ENCODE measurements at places on chromosomes 16 and 17.
A peak's percentile ranks its signal among the peaks of the same experiment; 100 is the strongest.

DNA sequence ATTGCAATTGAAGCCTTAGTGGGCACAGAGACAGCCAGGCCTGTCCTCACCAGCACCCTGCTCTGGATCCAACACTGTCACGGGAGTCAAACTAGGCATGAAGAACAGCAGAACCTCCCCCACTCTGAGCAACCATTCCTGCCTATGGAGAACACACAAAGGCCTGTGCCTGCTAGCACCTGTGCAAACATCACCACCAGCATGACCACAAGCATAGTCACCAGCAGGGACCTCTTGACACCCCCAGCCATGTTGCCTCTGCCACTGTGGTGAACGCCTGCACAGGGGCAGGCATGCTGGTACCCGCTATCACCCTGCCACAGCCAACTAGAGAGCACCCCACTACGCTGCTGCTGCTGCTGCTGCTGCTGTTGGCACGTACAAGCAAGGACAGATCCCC, 51.7 kb downstream of the CMC2 start:
- no peak for DNase-seq

DNA sequence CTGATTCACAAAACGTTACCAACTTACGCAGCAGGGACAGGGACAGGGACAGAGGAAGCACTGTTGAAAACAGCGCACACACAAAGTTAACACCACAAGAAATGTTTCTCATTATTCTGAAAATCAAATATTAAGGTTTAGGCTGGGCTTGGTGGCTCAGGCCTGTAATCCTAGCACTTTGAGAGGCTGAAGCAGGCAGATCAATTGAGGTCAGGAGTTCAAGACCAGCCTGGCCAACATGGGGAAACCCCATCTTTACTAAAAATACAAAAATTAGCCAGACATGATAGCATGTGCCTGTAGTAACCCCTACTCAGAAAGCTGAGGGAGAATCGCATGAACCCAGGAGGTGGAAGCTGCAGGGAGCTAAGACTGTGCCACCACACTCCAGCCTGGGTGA, 4.2 kb downstream of the CYTH1 start:
- DNase-seq, result peak; percentile 52

GRCh38 chr17:65418622-65419021, 142.8 kb downstream of the AXIN2 start:
- no peak for DNase-seq

- DNase-seq, result no peak
Observed at GRCh38 chr16:49658531-49658930, 197.4 kb downstream of the ZNF423 start.

GRCh38 chr17:74052993-74053711, 150.3 kb upstream of the RPL38 start:
- no peak for DNase-seq

DNA sequence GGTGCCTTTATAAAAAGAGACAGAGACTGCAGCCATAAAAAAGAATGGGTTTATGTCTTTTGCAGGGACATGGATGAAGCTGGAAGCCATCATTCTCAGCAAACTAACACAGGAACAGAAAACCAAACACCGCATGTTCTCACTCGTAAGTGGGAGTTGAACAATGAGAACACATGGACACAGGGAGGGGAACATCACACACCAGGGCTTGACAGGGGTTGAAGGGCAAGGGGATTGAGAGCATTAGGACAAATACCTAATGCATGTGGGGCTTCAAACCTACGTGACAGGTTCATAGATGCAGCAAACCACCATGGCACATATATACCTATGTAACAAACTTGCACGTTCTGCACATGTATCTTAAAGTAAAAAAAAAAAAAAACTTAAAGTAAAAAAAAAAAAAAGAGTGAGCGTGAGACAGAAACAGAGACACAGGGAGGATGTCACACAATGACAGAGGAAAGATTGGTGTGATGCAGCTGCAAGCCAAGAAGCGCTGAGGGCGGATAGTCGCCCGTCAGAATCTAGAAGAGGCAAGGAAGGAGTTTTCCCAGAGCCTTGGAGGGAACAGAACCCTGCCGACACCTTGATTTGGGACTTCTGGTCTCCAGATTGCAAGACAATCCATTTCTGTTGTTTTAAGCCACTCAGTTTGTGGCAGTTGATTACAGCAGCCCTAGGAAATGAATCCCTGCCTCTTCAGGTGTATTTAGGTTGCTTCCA, 27.4 kb upstream of the TNS4 start:
- no peak for DNase-seq

DNA sequence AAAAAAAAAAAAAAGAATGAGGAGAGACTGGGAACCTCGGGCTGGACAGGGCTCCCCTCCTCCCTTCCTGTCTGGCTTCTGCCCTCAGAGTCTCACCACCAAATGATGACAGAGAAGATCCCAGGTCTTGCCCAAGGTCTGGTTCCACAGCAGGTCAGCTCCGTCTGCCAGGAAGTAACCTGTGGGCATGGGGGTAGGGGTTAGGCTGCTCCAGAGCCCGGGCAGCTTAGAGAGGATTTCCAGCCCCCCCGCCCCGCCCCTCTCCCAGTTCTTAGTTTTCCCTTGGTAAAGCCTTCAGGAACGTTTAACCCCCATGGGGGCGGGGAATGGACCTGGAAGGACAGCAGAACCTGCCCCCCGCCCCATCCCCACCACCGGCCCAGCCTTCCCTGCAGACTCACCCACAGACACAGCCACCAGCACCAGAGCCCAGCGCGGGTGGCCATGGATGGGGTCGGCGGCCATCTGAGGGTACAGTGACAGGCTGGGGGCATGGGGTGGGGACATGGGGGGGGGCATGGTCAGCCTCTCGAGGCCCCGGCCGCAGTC, 700 bp downstream of the TLCD2 start:
- DNase-seq, result no peak

DNA sequence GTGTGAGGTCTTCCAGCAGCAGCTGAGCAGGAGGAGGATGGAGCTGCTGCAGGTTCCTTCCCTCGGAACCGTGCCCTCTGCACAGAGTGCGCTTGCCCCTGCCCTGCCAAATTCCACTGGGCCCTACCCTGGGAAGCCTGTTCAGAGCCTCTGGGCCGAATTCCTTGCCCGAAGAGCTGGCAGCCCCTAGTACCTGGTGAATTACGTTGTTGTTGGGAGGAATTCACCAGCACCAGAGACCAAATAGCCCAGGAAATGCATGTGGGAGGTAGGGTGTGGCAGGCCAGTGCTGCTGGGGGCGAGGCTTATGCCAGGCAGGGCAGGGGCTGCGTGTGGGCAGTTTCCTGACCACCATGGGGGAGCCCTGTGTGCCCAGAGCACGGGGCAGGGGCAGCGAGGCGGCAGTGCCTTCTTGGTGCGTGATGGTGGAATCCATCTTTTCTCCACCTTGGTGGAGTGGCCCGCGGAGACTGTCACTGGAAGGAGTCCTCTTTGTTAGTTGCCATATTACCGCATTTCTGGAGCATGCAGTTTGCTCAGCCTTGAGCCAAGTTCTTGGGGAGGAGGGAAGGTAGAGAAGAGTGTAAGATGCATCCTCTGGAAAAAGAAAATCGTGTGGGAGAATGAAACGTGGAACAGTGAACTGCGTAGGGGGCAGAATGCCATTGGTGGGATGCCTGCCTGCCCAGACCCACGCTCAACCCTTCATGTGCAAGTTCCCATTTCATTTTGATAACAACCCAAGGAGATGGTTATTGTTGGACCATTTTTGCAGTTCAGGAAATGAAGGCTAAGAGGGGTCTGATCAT, 2.3 kb downstream of the MRC2 start:
- no peak for DNase-seq

GRCh38 chr16:89613231-89613953, at the start of gene DPEP1:
Gene DPEP1, plus strand, starts transcription at chr16:89613642. Its CDS starts 16,769 bp downstream, at chr16:89630411.
- no peak for DNase-seq

DNA sequence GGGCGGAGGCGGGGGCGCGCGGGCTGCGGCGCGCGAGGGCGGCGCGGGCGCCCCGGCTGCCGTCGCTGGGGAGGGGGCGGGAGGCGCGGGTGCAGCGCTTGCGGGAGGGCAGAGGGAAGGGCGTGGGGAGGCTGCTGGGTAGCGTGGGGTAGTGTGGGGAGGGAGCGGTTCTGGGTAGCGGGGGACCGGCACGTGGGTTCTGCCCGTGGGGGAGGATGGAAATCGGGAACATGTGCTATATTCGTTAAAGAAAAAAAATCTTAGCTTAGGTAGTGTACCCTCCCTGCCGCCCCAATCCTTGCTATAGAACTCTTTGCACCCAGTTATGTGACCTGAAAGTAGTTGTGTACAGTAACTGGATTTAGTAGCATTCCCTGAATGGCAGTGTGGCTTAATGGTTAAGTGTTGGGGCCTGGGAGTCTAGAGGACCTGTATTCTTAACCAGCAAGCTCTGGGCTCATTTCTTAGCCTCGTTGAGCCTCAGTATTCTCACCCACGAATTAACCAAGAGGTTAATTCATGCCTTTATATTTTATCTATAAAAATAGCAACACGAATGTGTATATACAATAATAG, 646 bp downstream of the RABEP1 start:
- no peak for DNase-seq

DNA sequence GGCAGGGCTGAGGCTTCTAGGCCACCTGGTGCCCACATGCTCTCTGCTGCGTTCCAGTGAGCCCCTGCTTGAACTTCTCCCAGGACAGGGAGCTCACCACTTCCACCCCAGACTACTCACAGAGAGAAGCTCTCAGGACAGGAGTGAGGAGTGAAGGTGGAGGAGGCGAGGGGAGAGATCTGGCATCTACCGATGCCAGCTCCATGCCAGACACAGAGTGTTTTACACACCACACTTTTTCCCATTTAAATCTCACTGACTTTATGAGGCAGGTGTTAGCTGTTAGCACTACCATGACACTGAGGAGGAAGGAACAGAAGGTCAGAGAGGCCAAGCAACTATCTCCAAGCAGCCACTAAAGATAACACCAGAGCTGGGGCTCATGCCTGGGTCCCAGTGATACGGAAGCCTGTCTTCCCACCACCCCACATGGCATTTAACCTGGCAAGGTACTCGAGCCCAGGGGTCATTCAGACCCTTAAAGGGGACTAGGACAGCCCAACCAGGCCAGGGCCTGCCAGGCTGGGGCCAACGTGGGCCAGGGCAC, 6.8 kb downstream of the FAM83G start:
- no peak for DNase-seq

DNA sequence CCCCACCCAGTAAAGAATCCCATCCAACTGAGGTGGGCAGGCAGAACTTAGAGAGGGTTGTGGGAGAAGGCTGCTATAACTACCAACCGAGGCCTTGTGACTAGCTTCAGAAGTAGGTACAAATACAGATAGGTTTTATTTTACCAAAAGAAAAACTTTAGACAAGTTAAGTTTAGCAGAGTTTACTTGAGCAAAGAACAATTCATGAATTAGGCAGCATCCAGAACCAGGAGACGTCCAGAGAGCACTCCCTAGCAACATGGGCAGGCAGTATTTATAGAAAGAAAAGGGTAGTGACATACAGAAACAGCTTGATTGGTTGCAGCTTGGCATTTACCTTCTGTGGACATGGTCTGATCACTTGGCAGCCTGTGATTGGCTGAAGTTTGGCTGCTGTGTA, 42.1 kb downstream of the SLFN5 start:
- no peak for DNase-seq

DNA sequence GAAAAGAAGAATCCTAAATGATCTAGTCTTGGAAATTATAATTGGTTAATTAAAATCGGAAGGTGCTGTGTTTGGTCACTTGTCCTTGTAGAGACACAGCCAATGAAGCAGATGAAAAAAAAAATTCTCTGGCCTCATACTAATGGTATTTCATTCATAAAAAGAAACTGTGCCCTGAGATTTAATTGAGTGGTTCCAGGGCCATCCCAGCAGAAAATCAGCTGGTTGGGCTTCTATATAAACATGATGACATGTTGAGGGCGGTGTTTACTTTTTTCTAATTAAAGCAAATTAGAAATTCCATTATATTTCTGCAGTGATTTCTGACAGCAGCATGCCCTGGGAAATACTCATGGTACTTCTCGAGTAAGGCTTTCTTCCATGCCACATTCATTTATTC, 191.9 kb upstream of the KCNJ16 start:
- no peak for DNase-seq

DNA sequence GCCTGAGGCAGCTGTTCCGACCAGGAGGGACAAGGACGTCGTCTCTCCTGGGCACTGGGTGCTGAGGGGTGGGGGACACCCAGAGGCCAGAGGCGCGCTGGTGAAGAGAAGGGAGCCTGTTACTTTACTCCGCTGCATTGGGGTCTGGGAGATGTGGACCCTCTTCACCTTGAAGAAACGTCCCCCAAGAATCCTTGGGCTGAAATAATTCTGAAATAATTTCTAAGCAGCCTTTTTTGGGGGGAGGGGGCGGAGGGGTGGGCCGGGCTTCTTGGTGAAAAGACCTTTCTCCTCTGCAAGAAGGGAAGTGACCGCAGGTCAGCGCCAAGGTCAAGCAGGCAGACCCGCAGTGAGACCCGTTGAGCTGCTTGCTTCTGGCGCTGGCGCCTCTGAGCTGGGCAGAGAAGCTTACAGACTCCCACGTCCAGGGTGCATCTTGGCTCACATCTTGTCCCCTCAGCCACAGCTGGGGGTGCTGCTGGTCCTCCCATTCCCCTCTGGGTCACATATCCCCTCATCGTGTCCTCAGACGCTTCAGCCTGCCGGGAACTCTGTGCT, 1.1 kb downstream of the SYT17 start:
- no peak for DNase-seq

- DNase-seq, result no peak
Observed at GRCh38 chr17:33209671-33210070, 83.4 kb downstream of the ASIC2 start.

GRCh38 chr16:57893217-57893558, 77.7 kb downstream of the CNGB1 start:
- no peak for DNase-seq

- peak; percentile 67 for DNase-seq
Observed at GRCh38 chr17:40547079-40547784, 18.0 kb downstream of the CCR7 start.

- peak; percentile 31 for DNase-seq
Observed at GRCh38 chr16:10941127-10941933, 938 bp downstream of the DEXI start.

DNA sequence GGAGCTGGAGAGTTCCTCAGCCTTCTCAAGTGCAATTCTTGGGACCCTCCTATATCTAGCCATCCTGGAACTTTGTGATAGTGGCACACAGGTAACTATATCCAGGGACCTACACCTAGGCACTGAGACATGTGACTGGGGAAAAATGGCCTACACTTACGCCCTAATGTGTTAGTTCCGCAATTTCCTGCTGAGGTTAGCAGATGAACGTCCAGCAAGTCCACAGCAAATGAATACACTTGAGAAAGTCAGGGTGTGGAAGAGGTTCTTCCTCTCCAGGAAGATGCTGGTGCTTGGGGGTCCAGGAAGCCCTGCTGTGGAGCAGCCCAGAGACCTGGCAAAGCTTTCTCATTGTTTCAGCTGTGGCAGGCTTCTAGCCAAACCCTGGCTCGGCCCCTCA, 20.8 kb downstream of the PIK3R5 start:
- DNase-seq, result no peak

DNA sequence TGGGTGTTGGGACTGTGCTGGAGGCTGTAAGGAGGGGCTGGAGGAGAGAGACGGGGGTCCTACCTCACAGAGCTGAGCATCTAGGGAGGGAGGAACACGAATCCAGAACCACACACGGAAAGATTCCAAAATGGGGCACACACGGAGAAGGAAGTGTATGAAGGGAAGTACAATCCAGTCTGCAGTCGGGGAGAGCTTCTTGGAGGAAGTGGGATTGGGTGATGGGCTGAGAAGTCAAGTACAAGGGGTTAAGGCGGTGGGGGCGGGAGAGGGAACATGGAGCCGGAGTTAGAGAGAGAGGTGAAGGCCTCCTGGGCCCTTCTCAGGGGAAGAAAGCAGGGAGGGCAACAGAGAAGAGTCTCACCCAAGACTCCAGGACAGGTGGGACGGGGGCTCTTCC, 107.5 kb upstream of the CREBBP start:
- no peak for DNase-seq

- no peak for DNase-seq
Observed at GRCh38 chr17:49018748-49019147, 21.6 kb downstream of the IGF2BP1 start.

GRCh38 chr17:74245145-74245831, 28.7 kb upstream of the DNAI2 start:
- DNase-seq, result no peak

All from stimulated activated naive CD8-positive, alpha-beta T cell treated with anti-CD3 and anti-CD28 coated beads, Interleukin-15, amount 100 ng/mL, for 72 hours (primary cell).